HTR-8/SVneo (cell line): ENCODE measurements at places on chromosomes 16 and 17.

- DNase-seq = no peak
Measured at GRCh38 chr17:17947966-17948365, 24.2 kb downstream of the TOM1L2 start.

DNA sequence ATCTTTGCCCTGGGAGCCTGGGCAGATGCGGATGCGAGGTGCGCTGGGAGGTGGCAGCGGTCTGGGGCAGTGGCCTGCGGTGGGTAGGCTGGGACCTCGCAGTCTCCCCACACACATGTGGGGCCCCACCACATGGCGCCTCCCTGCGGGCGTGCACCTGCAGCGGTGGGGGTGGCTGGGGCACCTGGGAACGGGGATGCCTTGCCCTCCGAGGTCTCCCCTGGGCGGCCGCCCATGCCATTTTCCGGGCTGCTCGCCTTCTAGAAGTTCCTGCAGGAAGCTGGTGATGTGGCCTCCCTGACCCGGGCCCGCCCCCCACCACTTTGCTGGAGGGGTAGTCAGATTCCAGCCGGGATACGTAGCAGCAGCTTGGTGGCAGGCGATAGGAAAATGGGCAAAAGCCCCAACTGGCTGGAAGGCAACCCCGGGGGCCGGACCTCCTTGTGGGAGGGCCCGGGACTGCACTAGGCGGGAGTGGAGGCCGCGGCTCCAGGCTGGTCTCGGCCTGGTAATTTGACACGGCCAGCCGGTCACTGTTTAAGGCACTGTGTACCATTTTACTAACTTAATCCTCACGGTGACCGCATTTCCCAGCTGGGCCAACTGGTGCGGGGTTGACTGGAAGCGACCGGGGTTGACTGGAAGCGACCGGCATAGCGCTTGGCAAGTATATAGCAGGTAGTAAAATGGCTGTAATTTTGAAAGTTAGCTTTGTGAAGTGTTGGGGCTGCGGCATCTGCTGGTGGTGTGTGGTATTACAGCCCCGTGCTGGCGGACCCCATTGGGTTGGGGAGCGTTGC, 38.5 kb downstream of the IGF2BP1 start:
- peak; percentile 59 for DNase-seq

- no peak for DNase-seq
Measured at GRCh38 chr16:46914556-46915201, 30.5 kb downstream of the GPT2 start.

DNA sequence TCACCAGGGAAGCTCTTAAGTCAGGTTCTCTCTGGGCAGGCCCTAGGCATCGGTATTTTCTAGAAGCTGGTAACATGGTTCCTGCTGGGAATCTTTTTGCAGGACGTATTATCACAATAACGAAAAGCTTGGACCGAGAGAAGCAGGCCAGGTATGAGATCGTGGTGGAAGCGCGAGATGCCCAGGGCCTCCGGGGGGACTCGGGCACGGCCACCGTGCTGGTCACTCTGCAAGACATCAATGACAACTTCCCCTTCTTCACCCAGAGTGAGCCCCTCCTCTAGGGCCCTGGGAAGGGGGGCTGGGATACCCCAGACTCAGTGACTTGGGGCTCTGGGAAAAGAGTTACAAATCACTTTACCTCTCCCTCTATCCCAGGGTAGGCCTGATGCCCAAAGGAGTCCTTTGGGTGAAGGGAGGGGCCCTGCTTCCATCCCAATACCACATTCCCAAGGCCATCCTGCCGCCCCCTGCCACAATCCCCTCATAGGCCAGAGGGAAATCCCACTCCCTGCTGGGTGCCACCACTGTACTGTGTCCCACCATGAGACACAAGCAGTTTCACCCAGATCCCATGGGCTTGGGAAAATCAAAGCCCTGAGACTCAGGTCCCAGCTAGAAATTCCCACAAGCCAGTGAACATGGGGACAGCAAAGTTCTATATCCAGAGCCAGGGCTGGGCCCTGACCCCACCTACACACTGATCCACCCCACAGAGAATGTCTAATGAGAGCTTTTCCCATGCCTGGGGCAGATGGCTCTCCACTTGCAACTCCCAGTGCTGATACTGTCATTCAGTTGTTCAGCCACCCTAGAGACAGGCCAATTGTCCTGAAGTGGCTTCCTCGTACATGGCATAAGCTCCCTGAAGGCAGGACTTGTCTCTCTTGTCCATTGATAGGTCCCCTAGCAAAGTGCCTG, 23.0 kb downstream of the CDH5 start:
- no peak for DNase-seq

GRCh38 chr16:78004517-78004916, 17.8 kb upstream of the CLEC3A start:
- DNase-seq = no peak

- DNase-seq = peak; percentile 86
Measured at GRCh38 chr17:45948881-45949624, 50.0 kb upstream of the STH start.

GRCh38 chr17:4407851-4408250, 25.9 kb upstream of the SPNS3 start:
- no peak for DNase-seq

DNA sequence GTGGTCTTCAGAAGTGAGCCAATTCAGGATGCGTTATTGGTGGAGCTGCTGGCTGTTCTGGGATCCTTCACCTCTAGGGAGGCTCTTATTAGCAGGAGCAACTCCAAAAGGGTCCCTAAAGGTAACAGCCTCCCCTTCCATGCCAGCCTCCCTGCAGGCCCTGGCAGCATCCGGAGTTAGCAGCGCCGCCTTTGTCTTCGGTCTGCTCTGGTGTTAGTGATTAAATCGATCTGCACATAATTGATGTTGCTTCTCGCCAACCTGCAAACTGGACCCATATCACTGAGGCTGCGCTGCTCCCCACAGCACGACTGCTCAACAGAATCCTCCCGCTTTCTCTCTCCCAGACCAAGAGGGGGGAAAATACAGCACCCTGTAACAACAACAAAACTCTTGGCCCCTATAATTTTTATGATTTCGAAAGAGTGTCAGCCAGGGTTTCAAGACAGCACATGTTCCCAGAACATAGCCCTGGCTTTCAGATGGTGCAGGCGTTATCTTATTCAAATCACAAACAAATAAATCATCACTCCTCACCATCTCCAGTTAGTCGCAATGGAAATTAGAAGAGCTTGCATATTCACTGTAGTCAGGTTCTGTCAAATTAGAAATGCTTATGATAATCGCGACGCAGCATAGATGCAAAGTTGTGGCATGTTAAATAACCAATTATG, 76.0 kb downstream of the IRX3 start:
- DNase-seq = no peak

DNA sequence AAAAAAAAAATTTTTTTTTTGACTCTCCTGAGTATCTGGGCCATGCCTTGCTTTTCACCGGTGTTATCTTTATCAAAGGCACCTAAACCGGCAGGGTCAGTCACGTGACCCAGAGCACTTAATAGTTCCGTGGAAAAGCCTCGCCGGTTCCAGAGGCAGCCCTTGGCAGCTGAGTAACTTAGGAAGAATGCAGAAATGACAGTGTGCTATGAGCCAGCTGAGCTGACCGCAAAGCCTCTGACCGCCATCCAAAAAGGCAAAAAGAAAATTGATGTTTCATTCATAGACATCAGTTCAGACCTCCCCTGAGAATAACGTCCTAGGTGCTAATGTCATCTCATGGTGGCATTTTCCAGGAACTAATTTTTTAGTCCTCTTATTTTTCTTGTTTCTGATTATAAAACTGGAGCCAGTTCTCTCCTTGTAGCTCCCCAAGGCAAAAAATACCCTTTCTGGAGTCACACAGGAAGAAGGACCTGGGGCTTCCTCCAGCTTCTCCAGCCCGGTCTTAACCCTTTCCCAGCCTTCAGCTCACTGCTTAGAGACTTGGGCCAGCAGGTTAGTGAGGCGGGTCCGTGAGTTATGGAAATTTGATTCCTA, 122.6 kb downstream of the SOCS1 start:
- DNase-seq = peak; percentile 90

DNA sequence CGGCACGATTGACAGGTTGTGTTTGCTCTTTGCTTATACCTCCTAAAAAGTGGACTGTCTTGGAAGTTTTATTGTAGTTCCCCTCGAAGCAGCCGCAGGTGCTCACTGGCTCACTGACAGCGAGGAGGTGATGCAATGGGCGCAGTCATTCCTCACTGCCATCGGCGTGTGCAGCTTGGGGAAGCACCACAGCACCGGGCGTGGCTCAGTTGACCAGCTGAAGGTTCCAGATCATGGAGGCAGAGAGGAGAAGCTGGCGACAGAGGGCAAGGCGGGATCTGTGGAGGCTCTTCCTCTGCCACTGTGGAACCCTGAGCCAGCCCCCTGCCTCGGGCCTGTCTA, 72.1 kb upstream of the TNRC6C start:
- no peak for DNase-seq

DNA sequence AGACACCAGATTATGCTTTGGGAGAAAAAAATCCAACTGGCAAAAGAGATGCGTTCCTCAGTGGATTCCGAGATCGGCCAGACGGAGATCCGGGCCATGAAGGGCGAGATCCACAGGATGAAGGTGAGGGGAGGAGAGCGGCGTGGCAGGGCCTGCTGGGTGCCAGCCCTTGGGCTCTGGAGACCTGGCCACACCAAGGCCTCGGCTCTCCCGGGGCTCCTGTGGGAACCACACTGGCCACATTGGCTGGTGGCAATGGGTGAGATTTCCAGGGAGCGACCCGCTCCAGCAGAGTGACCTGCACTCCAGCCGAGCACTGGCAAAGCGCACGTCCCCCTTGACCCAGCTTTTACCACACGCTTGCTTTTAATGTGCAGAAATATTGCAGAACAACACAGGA, 11.6 kb upstream of the GAA start:
- no peak for DNase-seq

DNA sequence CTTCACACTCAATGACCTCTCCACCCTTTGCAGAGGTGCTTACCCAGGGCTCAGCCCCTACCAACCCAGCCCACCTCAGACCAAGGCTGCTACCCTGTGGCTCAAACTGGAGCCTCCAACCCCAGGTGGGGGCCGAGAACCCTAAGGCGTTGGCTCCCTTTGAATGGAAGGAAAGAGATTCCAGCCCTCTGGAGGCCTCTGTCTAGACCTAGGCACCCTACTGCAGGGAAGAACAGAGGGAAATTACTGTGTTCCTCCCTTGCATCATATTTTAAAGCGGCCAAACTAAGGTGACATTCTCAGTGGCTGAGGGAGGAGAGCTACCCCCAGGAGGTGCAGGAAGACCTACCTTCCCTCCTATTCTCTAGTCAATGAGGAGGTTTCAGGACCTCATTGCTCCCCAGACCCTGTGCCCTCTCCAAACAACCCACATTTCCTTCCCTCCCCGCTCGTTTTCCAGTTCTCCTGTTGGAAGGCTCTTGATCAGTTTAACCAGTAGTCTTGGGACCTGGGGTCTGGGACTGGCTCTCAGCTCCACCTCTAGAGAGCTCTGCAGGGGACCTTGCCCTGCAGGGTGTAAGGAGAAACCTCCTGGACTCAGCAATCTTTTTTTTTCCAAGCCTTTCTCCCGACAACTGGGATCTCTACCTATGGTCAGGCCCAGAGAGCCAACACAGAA, 5.5 kb upstream of the HOXB8 start:
- no peak for DNase-seq

GRCh38 chr17:7217113-7217987, 2.3 kb downstream of the DLG4 start:
- DNase-seq = no peak

GRCh38 chr16:48918520-48919258, 308.7 kb upstream of the N4BP1 start:
- no peak for DNase-seq

- DNase-seq = peak; percentile 58
Measured at GRCh38 chr16:1082952-1083675, 10.6 kb downstream of the SSTR5 start.

DNA sequence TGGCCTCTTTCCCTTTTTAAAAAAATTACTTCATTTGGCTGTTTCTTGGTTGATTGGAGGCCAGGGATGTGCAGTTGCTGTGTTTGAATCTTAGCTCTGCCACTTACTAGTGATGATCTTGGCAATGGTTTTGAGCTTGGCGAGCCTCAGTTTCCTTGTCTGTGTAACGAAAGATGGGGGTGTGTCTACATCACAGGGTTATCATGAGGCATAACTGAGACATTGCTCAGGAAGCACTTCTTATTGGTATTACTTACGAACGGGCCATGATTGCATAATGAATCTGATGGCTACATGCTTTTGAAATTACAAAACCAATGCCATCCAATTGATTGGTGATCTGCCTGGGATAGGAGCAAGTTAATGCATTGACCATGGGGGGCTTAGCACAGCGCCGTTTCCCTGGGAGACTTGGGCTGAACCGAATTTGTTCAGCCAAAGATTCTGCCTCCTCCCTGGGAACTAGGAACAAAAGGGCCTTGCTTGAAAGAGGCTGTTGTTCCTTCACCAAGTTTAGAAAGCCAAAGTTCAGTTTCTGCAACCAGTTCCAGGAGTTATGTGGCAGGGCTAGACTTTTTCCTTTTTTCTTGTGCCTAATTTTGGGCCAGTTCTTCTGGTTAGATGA, 21.9 kb downstream of the CMIP start:
- DNase-seq = no peak

- DNase-seq = no peak
Measured at GRCh38 chr16:84166796-84167695, 19.8 kb downstream of the TAF1C start.

DNA sequence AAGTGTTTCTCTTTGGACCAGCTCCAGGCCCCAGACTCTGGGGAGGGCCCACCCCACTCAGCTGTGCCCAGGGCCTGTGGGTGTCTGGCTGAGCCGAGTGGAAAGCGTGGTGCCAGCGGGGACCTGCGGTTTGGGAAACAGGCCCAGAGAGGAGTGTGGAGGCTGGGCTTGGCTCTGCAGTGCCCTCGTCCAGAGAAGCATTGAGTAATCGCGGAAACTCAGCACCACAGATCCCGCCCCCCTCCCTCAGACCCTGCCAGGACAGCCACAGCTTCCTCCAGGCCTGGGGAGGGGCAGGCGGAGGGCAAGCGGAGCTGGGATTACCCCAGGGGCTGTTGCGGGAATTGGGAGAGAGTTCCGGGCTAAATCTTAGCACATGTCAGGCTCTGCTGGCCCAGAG, 14.6 kb upstream of the PITPNA start:
- no peak for DNase-seq

DNA sequence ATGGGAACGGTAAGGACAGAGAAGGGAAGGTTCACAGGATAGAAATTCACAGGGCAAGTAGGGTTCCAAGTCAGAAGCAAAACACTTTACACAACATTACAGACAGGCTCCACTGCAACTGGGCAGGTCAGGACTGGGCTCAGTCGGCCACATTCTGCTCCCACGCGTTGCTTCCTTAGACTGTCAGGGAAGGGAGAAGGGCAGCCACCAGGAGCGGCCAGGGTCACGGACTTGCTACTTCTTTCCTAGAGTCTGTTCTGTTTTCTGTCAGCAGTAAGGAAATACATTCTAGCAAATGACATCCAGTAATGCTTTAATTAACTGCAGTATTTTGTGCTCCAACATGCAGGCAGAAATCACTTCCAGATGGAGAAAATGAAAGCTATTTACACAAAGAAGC, 160.3 kb upstream of the RPH3AL start:
- no peak for DNase-seq

GRCh38 chr16:82070656-82071369, 35.8 kb downstream of the HSD17B2 start:
- peak; percentile 15 for DNase-seq

- no peak for DNase-seq
Measured at GRCh38 chr16:75081179-75081859, 35.3 kb downstream of the LDHD start.
